Heart right ventricle (tissue), 16 donors: ENCODE measurements at places on chromosomes 2 and 18. TPM values are rescaled to one million over a fixed set of nuclear protein-coding genes. Genes with fewer than 3 reads are reported as not detected.

CBLN2 gene
- not detected for total RNA-seq

MOCOS gene
- total RNA-seq: 0.26 TPM

GAREM1 gene
- total RNA-seq: 13.5 TPM

ITGB1BP1 gene
- 113 TPM for total RNA-seq

GRCh38 chr2:147572622-147573021 is 272.2 kb upstream of the ACVR2A start:
- DNase-seq: no peak

DNA sequence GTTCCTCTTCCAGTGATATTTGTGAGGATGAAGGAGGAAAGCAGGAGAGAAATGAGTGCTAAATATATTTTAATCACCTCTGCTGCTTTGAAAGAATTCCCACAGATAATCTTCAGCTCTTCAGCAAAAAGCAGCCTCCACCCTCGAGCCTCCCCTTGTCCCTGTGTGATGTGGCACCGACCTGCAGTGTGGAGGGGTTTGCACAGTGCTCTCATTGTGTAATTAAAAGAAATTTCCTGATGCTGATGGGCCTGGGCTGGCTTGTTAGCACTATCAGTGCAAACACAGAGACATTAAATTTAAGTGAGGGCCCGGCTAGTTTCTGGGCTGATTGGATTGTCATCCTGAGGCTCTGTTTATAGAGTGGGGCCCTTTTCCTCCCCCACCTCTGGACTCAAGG is 53.4 kb downstream of the KIF5C start:
- DNase-seq: no peak
